ENCODE measurements at places on chromosomes 1 and 21.
A peak's percentile ranks its signal among the peaks of the same experiment; 100 is the strongest.

- DNase-seq = no peak
Measured at GRCh38 chr21:35727830-35728229, 332.5 kb downstream of the SETD4 start.

GRCh38 chr1:28811369-28811765, 603 bp upstream of the OPRD1 start:
- DNase-seq = no peak

DNA sequence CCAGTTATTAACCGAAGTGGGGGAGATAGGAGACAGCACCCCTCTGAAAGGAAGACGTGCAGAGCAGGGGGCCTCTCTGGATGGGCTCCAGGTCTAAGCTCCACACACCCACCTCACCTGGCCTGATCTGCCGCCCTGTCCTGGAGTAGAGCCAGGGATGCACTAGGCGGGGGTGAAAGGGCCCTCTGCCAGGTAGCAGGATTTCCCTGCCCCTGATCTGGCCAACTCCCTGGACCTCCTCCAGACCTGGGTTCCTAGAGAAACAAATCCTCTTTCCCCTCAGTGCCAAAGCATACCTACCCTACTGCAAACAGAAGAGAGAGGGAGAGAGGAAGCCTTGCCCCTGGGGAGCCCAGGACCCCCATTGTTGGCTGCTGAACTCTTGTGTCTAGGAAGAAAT, 2.0 kb downstream of the CRABP2 start:
- no peak for DNase-seq

- no peak for DNase-seq
Measured at GRCh38 chr1:12450090-12450755, 167.8 kb downstream of the DHRS3 start.

DNA sequence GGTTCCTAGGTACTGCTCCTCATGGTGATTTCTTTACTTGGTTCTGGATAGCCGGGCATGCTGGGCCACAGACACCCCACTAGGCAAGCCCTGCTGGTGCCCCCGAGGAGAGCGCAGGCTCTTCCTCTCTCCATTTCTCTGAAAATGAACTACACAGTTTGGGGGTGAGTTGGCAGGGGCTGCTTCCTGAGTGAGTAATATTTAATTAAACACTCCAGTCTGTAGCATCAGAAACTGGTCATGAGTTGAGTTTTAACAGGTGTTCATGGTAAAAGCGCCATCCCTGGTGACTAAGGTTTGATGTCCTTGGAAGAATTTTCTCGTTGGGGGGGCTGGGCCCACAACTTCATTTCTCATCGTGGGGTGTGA, 1.7 kb downstream of the SPSB1 start:
- peak; percentile 93 for DNase-seq

DNA sequence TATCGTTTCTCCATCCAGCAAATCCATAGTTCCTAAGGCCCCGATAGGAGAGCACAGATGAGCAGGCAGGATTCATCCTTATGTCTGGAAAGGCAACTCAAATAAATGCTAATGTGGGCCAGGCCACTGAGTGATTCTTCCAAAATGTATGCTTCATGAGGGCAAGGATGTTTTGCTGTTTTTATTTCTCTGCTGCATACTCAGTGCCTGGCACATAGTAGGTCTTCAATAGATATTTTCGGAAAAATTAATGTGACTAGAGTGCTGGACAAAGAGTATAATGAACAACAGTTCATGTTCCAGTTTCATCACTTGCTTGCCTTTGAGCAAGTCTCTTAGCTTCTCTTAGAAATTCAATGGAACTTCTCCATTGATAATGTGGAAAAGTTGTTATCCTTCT, 357.7 kb downstream of the PRDM2 start:
- no peak for DNase-seq
